ENCODE measurements at places on chromosomes 3 and 15.
A peak's percentile ranks its signal among the peaks of the same experiment; 100 is the strongest.

GRCh38 chr15:97791824-97792792, 168.4 kb upstream of the ARRDC4 start:
- no peak for DNase-seq

- no peak for DNase-seq
Observed at GRCh38 chr3:28980131-28980530, 300.7 kb upstream of the RBMS3 start.

GRCh38 chr3:188776447-188776846, 395.3 kb upstream of the TPRG1 start:
- no peak for DNase-seq

- no peak for DNase-seq
Observed at GRCh38 chr3:136856665-136857064, 5.3 kb upstream of the NCK1 start.

DNA sequence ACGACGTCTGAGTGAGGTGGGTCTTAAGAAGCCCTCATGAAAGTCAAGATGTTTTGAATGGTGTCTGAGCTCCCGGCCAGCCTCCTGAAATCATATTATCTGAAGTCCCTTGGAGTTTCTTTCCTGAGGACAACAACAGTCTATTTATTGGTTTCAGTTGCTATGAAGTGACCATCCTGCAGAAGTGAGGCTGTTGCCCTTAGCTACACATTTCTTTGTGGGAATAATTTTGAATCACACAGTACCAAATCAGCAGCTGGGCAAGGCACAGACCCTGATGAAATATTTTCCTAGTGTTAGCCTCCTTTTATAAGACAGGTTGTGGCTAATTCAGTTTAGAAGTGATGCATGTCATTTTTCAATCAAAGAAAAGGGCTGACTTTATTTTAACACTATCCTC, 220.7 kb upstream of the AZI2 start:
- no peak for DNase-seq

DNA sequence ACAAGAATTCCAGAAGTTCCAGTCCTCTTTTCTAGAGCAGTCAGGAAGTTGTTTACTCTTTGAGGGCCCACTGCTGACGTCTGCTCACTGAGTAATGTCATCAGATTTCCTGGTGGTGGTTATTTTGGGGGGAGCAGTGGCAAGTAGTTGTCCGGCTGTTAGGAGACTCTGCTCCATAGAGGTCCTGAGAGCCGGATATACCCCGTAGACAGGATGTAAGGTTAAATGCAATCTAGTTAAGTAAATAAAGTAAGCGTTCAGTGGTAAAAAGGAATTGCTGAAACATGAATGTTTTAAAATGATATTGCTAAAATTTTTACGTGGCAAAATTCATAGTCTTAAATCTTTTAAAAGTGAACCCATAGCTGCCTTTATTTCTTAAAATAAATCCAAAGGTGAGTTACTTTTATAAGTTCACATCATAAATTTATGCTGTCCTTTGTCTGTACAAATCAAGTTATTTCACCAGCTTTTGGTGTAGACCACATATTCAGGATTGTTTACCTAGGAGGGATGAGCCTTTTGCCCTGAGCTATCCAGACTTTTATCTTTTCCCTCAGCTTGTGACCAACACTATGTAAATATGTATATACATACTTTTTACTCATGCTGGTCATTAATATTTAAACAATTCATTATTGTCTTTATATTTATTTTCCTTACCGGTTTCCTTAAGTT, 65.8 kb downstream of the PDE8A start:
- no peak for DNase-seq

GRCh38 chr3:146560678-146561077, 16.3 kb upstream of the PLSCR1 start:
- no peak for DNase-seq

- no peak for DNase-seq
Observed at GRCh38 chr15:94792196-94792595, 560.8 kb downstream of the MCTP2 start.

DNA sequence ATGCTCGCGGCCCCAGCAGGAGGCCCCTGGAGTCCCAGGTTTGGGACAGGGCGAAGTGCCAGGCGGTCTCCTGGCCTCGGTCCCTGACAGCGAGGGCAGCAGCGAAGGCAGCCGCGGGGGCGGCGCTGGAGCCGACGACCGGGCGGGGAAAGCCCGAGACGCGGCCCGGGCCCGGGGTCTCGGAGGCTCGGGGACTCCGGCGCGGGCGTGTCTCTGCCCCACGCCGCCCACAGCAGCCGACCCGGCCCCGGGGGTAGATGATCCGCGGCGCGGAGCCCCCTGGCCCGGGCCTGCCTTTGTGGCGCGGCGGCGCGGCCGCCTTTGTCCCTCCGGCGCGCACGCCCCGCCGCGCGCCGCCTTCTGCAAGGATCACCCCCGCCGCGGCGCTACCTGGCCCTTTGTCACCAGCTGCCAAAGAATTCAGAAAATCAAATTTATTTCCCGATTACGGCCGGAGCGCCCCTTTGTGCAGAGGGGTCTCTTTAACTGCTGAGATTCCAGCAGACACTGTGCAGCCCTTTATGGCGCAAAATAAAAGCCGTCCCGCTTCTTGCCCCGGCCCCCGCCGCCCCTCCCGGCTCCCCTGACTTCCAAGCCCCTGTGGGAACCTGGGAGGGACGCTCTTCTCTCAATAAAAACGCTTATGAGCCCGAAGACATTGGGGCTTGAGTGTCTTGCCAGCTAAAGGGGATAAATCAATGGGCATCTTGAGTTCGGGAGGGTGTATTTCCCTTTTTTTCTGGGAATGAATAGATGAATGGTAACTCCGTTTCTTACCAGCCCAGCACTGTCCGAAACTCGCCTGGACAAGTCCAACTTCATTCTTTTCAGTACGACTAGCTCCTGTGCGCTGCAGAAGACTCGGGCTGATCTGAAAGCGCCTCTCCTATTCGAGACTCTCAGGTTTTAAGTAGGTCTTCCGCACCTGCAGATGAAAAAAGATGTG, 68.4 kb downstream of the HES1 start:
- DNase-seq = peak; percentile 6

DNA sequence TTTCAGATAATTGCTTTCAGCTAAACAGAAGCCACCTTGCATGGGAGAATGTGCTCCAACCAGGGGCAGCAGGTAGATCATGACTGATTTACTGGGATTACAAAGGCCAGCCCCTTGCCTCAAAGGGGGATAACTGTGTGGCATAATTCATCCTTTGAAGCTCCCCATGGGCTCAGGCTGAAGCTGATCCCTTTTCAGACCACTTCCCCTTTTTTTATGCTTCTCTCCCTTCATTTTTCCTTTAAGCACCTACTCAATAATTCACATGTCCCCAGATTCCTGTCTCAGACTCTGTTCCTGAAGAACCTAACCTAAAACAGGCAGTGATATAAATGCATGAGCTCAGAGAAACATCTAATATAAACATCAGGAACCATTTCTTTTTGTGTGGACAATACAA, 8.2 kb upstream of the MYRIP start:
- no peak for DNase-seq

DNA sequence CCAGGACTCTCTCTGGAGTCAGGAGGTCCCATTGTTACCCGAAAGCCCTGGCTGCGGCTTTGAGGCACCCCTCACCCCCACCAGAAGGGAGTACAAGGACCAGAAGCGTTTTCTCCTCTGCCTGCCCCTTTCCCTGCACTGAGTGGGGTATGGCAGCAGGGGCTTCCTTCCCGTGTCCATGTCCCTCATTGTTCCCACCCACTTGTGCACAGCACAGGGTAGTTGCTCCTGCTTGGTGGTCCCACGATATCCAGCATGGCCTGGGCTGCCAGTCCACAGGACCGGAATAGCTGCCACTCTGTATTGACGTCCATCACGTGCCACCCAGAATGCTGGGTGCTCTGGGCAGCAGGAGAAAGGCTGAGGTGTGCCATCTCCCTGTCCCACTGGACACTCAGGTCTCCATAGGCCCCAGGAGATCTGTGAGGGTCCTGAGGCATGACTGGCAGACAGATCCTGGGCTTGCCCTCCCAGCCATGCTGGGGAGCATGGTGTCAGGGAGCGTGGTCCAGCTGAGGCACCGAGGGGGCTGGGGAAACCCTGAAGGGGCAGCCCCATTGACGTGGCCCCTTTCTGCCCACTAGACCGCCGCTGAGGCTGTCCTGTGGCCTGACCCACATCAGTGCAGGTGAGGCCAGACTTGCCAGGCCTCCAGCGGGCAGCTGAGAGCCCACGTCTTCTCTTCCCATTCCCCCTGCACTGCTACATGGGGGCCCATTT, 45.3 kb upstream of the SEC22A start:
- DNase-seq = no peak

GRCh38 chr3:79506751-79507150, 261.0 kb downstream of the ROBO1 start:
- DNase-seq = no peak

Data from stimulated activated CD4-positive, alpha-beta T cell treated with anti-CD3 and anti-CD28 coated beads, Interleukin-15, amount 100 ng/mL, for 1 hour (primary cell).